ENCODE measurements at places on chromosomes 5 and 9.

DNA sequence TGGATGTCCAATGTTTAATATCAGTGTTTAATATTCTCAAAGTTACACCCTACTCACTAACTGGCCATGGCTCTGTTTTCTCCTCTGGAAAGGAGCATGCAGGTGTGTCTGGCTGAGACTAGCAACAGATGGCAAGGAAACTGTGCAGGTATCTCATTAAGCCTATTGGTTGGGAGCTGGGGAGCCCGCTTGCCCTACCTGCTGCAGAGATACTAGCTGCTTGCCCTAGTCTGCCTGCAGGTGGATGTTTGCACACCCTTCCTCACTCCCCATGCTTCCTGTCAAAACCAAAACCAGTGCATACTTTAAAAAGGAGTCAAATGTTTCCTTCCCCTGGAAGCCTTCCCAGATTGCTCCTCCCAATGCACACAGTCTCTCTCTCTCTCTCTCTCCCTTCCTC, 228.3 kb upstream of the RASEF start:
- no peak for DNase-seq

- no peak for DNase-seq
These were observed 14.2 kb upstream of the MACIR start for GRCh38 chr5:103244398-103244797.

DNA sequence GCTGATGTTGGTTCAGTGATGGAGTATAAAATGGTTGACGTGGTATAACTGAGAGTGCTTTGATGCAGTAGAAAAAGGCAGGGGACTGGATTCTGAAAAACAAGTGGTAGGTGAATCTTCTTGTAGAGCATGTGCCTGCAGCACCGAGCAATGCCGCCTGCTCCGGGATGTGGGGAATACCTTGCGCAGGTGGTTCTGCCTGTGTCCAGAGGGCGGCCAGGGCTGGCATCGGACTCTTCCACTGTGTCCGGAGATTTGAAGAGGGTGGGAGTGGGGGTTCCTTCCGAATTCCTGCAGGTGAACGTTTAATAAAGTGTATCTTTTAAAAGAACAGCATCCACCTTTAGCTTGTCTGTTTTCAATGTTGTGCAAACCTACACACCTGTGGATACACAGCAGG, 238.0 kb downstream of the FANCC start:
- no peak for DNase-seq

- no peak for DNase-seq
These were observed 26.1 kb upstream of the SEC16A start for GRCh38 chr9:136508729-136509500.

DNA sequence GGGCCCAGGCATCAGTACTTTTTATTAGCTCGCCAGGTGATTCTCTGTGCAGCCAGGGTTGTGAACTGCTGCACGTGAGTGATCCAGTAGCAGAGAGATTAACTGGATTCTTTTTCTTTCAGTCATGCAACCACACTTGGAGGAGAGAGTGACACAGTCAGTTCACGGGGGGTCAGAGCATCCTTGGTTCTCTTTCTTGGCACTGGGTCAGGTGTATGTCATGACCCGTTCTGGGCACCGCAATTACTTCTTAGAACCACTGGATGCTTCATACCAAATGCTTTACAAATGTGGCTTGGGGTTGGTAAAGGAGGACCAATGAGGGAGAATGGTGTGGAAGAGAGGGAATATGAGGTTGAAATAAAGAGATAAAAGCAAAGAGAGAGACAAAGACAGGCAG, 368.7 kb downstream of the MLLT3 start:
- no peak for DNase-seq

- no peak for DNase-seq
These were observed 76.2 kb downstream of the ARHGAP26 start for GRCh38 chr5:142846406-142846805.
